HepG2 (cell line): ENCODE measurements at places on chromosomes 3 and 15. TPM values are rescaled to one million over a fixed set of nuclear protein-coding genes. Genes with fewer than 3 reads are reported as not detected.

Gene COL7A1
- total RNA-seq = 0.55 and 2.7 TPM in 2 replicates

Gene SLC38A3
- 14.3 and 29.8 TPM in 2 replicates for total RNA-seq

Gene KLF13
- 25.1 and 27.8 TPM in 2 replicates for total RNA-seq

Gene NR2E3
- total RNA-seq = not detected in 2 replicates

Gene EFL1
- 12.0 and 16.2 TPM in 2 replicates for total RNA-seq

Gene TXNRD3
- total RNA-seq = 20.7 and 26.4 TPM in 2 replicates

GRCh38 chr3:50355829-50356552 is 3.3 kb downstream of the TMEM115 start:
- no peaks in the 10 kb centered on the region for H3K27me3 ChIP-seq
- H3K36me3 ChIP-seq = peaks cover 10% of the 10 kb centered on the region; the same call in 1 of the 2 replicates
- peak overlapping the region; percentile 88 for H3K4me3 ChIP-seq
- H3K4me1 ChIP-seq = peaks cover 49% of the 10 kb centered on the region
- no peak overlapping the region for H3K27ac ChIP-seq
- DNase-seq = no peak

- H3K27ac ChIP-seq = no peak overlapping the region
- no peak overlapping the region for H3K4me3 ChIP-seq
- no peaks in the 10 kb centered on the region for H3K4me1 ChIP-seq
- DNase-seq = no peak
- no peaks in the 10 kb centered on the region for H3K36me3 ChIP-seq
Observed at GRCh38 chr3:13517253-13517977, 31.5 kb upstream of the FBLN2 start.

DNA sequence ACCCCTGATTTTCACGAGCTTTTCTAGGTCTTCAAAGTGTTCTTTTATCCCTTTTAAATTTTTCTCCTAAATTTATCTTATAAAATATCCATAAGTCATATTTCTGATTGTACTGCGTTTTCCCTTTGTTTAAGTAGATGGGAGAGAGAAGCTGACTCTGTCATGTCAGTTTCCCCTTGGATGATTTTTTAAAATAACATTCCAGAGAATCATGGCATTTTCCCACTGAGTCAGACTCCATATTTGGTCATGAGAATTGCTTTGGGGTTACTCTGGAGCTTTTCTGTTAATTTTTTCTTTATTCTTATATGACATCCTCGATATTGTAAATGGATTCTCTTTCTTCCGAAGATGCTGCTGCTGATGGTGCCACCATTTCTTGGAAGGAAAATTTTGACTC is 28.6 kb upstream of the UMPS start:
- H3K4me3 ChIP-seq = no peak overlapping the region
- peak; percentile 16 for DNase-seq
- peaks cover 61% of the 10 kb centered on the region for H3K4me1 ChIP-seq
- no peaks in the 10 kb centered on the region; the same call in 2 of the 3 replicates for H3K36me3 ChIP-seq
- H3K27ac ChIP-seq = peak overlapping the region; percentile 98

DNA sequence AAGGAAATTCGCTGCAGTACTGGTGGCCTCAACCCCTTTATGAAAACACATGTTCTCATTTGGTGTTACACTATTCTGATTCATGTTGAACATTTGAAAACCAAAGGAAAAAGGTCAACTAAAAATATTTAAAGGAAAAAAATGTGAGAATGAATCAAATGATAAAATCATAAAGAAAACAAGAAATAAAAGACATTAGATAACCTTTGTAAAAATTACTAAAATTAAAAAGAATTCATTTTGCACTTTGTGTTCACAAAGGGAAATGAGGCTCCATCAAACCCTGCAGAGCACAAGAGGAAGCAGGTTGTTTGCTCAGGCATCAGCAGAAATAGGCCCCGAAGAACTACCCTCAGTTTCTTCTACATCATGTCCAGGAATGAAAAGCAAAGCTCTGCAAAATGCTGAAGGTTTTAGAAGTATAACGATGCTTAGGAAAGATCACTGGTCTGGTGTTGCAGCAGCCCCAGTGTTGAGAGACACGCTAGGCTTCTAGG is 41.2 kb downstream of the MAP4 start:
- H3K4me1 ChIP-seq = no peaks in the 10 kb centered on the region
- H3K27me3 ChIP-seq = no peaks in the 10 kb centered on the region
- peaks cover 23% of the 10 kb centered on the region; the same call in 1 of the 3 replicates for H3K36me3 ChIP-seq

- H3K27me3 ChIP-seq = no peaks in the 10 kb centered on the region
Observed at GRCh38 chr3:81760215-81760614, 1.2 kb downstream of the GBE1 start.

DNA sequence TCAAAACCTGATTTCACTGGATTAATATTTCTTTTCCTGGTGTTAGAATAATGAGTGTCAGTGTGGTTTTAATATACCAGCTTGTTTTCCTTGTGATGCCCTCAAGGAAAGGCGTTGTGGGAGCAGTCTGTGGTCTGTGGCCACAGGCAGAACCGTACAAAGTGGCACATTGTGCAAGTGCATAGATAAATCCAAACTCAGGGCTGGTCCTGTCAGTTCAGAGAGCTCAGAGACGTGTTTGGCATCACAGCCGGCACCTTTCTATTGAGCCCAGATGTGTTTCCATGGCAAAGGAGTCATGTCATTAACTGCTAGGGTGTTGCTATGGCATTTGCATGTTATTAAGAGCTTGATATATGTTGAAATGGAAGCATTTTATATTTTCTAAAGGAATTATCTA is 289.9 kb upstream of the RASGRP1 start:
- H3K27me3 ChIP-seq = no peaks in the 10 kb centered on the region
- H3K27ac ChIP-seq = no peak overlapping the region
- H3K4me3 ChIP-seq = no peak overlapping the region
- DNase-seq = no peak
- H3K4me1 ChIP-seq = no peaks in the 10 kb centered on the region

DNA sequence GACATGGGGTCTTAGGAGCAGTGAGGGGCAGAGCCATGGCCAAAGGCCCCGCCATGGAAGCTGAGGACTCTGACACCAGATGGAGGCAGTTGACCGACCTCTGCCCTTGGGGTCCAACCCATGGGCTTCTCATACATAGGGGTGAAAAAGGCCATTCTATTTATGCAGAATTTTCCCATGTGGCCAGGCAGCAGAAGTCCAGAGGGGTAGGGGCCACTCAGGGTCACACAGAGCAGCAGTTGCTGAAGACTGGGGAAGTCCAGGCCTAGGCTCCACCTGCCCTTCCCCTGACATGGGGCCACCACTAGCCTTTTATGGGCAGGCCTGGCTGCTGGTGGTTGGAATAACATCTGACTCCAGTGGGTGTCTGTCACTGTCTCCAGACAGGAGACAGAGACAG is 6.4 kb downstream of the PRSS50 start:
- H3K36me3 ChIP-seq = no peaks in the 10 kb centered on the region
- H3K27ac ChIP-seq = no peak overlapping the region
- peak; percentile 18 for DNase-seq
- H3K4me1 ChIP-seq = peaks cover 11% of the 10 kb centered on the region

DNA sequence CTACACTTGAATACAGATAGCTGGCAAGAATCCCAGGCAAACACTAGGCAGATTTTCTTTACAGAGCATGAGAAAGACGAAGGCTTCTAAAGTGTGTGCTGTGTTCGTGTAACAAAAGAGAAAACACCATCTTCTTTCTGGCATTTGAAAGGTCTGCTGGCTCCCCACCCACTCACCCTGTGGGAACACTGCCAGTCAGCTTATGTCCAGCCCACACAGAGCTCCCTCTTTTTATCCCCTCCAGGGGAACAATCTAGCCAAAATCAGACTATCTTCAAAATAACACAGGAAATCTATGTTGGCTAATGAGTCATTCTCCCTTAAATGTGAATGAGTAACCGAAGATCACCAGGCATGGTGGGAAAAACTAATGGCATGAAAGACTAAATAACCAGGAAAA is 45.6 kb upstream of the PAQR5 start:
- H3K27ac ChIP-seq = no peak overlapping the region
- no peak overlapping the region for H3K4me3 ChIP-seq
- no peak for DNase-seq
- no peaks in the 10 kb centered on the region for H3K27me3 ChIP-seq

DNA sequence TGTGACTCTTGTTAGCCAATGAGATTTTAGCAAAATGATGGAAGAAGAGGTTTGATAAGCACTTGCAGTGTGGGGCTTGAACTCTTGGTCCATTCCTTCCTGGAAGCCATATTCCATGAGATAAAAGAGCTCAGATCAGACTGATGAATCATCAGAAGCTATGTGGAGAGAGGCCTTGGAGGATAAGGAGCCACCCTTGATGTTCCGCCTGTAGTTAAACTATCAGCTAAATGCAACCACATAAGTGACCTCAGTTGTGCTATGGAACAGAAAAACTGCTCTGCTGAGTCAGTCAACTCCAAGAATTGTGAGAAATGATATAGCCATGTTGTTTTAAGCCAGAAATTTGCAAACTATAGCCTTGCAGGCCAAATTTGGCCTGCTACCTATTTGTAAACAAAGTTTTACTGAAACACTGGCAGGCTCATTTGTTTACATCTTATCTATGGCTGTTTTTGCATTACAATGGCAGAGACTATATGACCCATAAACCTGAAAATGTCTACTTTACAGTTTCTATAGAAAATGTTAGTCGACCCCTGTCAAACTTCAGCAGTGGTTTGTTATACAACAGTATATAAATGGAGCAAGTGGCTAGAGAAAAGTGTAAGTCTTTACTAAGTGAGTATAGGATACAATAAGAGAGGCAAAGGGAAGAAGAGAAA is 27.6 kb upstream of the GAP43 start:
- H3K4me3 ChIP-seq = no peak overlapping the region
- H3K27ac ChIP-seq = no peak overlapping the region
- no peaks in the 10 kb centered on the region for H3K27me3 ChIP-seq
- DNase-seq = peak; percentile 7

GRCh38 chr3:16056217-16056616 is 118.3 kb upstream of the GALNT15 start:
- H3K27me3 ChIP-seq = no peaks in the 10 kb centered on the region
- H3K4me3 ChIP-seq = peak overlapping the region; percentile 44; the same call in 1 of the 2 replicates
- DNase-seq = no peak
- H3K4me1 ChIP-seq = peaks cover 82% of the 10 kb centered on the region
- H3K27ac ChIP-seq = peak overlapping the region; percentile 30

DNA sequence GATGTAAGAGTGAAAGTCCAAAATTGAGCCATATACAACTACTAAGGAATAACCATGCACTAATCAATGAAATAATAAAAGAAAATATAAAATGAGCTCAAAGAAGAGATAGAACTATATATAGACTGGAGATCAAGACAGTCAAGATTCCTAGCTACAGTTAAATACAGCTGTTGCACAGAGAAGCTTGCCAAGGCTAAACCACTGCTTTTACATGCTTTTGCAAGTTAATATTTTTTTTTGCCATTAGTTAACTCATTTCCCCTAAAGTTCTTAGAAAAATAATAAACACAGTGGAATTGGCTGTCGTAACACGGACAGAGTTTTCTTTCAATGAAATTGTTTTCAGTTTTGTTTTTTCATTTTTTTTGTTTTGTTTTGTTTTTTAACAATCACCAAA is 123.0 kb downstream of the VGLL3 start:
- no peaks in the 10 kb centered on the region for H3K27me3 ChIP-seq
- no peak for DNase-seq
- H3K36me3 ChIP-seq = no peaks in the 10 kb centered on the region
- no peak overlapping the region for H3K4me3 ChIP-seq
- no peaks in the 10 kb centered on the region for H3K4me1 ChIP-seq
- no peak overlapping the region for H3K27ac ChIP-seq

DNA sequence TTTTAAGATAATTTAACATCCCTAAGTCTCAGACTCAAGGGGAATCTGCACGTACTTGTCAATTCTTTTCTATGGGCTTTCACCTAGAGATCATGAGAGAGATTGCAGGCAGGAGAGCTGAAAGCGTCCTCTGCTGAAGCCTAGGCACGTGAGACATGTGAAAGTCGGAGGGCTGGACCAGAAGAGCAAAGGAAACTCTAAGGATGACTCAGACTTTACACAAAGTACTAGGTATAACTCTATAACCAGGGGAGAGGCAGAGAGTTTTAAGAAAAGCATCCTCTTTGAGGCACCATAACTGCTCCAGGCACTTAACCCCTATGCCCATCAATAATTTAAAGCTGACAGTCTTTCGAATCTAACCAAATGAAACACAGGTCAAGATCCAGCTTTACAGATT is 436.6 kb downstream of the VGLL3 start:
- no peaks in the 10 kb centered on the region for H3K36me3 ChIP-seq
- H3K27me3 ChIP-seq = no peaks in the 10 kb centered on the region
- no peak overlapping the region for H3K27ac ChIP-seq
- no peak overlapping the region for H3K4me3 ChIP-seq
- DNase-seq = no peak
- no peaks in the 10 kb centered on the region for H3K4me1 ChIP-seq

GRCh38 chr3:149579838-149580542 is 77.8 kb downstream of the WWTR1 start:
- DNase-seq = no peak
- H3K36me3 ChIP-seq = peaks cover 5% of the 10 kb centered on the region
- no peaks in the 10 kb centered on the region for H3K27me3 ChIP-seq
- H3K27ac ChIP-seq = no peak overlapping the region

DNA sequence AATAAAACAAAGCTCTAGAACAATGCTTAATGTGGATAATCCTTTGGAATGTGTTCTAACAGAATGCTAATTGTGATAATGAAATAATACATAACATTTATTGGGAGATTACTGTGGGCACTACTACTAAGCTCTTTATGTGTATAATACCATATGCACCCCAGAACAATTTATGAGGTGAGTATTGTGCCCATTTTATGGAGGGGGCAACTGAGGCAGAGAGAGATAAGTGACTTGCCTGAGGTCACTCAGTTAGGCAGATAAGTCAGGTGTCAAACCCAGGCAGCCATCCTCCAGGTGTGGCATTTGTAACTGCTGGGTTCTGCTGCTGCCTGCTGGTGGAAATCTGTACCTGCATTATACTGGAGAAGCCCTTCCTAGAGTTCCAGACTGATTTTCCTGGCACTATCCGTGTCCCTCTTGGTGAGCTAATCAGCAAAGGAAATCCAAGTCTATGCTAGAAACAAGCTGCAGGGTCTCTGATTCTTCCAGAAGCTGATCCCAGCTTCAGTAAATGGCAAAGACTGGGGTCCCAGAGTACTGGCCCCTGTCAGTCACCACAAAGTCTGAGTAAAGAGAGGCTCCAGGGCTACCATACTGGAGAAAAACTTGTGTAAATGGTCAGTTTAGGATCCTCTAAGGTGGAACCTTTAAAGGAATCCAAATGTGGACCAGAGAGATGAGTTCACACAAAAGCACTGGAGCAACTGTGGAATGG is 22.6 kb upstream of the RBP1 start:
- no peak overlapping the region for H3K27ac ChIP-seq
- H3K36me3 ChIP-seq = no peaks in the 10 kb centered on the region
- H3K4me3 ChIP-seq = no peak overlapping the region
- no peaks in the 10 kb centered on the region for H3K4me1 ChIP-seq

DNA sequence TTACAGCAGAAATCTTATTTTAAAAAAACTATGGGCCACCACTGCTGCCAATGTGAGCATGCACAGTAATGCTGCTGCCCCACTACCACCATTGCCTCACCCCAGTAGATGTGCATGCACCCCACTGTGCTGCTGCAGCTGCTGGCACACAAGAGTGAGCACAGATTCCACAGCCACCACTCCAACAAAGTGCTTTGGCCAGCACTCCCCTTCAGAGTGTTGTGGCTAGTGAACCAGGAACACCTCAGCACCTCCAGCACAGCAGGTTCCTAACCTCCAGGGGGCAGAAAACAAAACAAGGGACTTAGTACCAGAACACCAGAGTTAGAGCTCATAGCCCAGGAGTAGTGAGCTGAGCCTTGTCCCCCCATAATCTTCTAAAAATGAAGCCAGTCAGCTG is 629.6 kb downstream of the PYDC2 start:
- H3K4me3 ChIP-seq = no peak overlapping the region
- peak; percentile 19 for DNase-seq
- no peaks in the 10 kb centered on the region; the same call in 1 of the 2 replicates for H3K27me3 ChIP-seq
- H3K4me1 ChIP-seq = no peaks in the 10 kb centered on the region

- H3K4me1 ChIP-seq = no peaks in the 10 kb centered on the region
- no peaks in the 10 kb centered on the region for H3K36me3 ChIP-seq
Observed at GRCh38 chr3:192933779-192934460, 16.3 kb upstream of the MB21D2 start.

- H3K36me3 ChIP-seq = no peaks in the 10 kb centered on the region
- DNase-seq = no peak
- no peaks in the 10 kb centered on the region for H3K4me1 ChIP-seq
- no peak overlapping the region for H3K4me3 ChIP-seq
Observed at GRCh38 chr15:99993262-99993661, 260.0 kb upstream of the LYSMD4 start.
